Motor neuron (in vitro differentiated cells): ENCODE measurements at places on chromosomes 2 and 18. TPM values are rescaled to one million over a fixed set of nuclear protein-coding genes. Genes with fewer than 3 reads are reported as not detected.

DNA sequence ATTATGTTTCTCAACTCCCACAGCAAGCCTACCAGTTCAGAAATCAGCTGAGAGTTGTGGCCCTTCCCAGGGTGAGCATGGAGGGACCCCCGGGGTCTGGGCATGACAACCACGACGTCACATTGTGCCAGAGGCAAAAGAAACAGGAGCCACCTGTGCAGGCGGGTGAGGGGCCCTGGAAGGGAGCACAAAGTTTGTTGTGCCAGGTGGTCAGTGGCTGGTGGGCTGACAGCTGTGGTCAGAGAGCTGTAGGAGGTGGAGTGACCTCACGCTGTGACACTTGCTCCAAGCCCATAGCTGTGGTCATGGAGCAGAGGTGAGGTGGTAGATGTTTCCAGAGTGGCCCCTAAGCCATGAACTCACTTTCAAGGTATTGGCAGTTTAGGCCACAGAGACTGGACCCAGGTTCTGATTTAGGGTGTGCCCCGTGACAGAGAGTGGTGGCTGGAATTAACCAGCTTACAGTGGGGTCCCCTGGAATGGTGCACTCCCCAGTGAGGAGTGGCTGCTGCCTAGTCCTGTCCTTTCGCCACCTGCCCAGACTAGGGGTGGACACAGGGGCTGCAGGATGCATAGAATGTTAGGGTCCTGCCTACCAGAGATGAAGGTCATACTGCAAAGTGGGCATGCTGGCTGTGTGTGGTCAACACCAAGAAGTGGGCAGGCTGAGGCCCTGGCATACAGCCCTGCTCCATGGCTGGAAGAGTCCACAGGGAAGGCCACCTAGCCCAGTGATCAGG lies 136.4 kb downstream of the GLI2 start:
- no peak for ATAC-seq

DNA sequence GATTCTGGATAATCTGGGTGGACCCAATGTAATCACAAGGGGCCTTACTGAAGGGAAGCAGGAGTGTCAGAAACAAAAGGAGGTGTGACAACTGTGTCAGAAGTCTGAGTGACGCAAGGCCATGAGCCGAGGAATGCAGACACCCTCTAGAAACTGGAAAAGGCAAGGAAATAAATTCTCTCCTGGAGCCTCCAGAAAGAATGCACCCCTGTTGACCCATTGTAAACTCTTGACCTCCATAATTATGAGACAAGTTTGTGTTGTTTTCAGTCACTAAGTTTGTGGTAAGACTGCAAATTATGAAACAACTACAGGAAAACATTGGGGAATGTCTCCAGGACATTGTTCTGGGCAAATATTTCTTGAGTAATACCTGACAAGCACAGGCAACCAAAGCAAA lies 47.3 kb upstream of the B3GNT7 start:
- ATAC-seq = no peak

GRCh38 chr18:55588870-55589595 lies 1.0 kb upstream of the TCF4 start:
- ATAC-seq = no peak

DNA sequence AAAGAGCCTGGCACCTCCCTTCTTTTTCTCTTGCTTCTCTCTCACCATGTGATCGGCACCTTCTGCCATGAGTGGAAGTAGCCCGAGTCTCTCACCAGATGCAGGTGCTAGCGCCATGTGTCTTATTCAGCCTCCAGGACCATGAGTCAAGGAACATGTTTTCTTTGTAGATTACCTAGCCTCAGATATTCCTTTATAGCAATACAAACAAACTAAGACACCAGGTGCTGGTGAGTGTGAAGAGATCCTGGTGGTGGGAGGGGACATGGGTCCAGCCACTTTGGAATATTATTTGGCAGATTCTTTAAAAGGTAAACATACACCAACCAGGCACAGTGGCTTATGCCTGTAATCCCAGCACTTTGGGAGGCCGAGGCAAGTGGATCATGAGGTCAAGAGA lies 5.9 kb upstream of the USP40 start:
- no peak for ATAC-seq

DNA sequence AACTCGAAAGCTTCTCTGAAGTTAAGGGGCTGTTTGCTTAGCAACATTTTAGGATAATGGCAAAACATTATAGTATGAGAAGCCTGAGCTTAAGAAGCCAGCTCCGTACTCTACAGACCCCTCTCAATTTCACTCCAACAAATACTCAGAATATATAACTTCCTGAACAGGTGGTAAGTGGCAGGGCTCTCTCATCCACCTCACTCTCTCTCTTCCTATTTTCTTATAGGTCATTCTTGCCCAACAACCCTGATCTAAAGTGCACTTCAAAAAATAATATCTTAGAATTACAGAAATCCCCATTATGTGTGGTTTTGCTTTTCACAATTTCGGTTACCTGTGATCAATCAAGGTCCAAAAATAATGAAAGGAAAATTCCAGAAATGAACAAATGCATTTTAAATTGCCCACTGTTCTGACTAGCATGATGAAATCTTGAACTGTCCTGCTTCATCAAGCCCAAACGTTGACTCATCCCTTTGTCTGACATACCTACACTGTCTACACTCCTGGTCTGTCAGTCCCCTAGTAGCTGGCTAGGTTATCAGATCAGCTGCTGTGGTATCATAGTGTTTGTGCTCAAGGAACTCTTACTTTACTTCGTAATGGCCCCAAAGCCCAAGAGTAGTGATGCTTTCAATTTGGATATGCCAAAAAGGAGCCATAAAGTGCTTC lies 122.8 kb upstream of the COL5A2 start:
- no peak for ATAC-seq

DNA sequence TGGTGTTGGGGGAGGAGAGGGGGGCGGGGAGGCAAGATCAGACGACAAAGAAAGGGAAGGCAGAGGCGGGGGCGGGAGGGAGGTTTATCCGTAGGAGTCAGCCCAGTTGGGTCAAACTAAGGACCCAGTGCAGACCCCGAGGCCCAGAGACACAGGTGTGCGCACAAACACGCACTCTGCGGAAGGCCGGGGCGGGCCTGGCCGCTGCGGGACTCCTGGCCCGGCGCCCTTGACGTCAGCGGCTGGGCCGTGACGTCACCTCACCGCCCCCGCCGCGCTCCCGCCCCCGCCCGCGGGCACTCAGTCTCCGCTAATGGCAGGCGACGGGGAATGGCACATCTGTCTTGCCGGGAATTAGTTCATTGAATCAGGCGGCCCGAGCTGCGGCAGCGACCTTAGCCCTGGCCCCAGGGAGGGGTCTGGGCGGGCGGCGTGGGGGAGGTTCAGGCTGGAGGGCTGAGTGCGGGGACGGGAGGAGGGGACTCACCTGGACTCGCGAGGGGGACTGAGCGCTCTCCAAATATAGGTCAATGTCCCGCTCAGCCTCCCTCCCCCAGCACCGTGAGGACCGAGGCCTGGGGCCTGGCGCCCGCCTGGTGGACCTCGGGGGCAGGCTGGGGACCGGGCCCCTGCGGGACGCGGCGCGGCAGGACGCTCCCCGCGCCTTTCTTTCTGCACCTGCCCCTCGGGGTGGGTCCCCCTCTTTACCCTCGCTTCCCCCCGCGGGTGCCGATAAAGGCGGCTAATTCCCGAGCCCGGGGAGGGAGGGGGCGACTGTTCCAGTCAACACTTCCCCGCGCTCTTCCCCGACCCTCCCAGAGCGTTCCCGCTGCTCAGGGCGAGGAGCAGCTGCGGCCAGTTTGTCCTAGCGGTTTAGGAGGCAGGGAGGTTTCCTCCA lies 15.5 kb upstream of the ECEL1 start:
- peak; percentile 66 for ATAC-seq

DNA sequence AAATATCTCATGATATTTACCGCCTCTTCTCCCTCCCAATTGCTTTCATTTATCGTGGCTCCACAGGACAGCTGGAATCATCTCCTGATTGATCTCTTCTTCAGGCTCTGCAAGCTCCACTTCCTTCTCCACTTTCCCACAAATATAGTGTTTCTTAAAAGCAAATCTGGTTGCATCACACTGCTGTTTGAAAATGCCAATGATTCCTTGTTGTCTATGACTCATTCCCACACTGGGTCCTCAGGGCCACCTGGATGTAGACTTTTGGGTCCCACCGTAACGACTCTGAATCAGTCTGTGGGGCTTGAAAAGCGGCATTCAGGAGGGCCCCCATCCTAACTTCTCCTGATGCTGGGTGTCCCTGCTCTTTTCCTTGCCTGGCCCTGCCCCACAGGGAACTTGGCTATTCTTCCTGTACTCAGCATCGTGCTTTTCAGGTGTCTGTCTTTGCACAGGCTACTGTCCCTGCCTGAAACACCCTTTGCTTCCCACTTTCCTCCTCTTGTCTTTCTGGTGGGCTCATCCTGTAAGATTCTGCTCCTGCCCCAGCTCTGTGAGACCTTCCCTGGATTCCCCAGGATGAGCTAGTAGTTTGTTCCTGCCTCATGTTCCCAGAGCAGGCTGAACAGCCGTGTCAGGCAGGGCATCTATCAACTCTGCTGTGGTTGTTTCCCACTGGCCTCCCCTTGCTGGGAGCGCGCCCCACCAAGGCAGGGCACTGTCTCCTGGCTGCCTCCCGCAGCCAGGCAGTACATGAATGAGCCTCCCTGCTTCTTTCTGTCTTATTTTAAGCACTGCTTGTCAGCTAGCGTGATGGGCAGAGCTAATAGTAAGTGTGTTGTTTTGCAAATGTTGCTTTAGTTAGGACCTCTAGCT lies 111.9 kb downstream of the KCTD1 start:
- peak; percentile 72 for ATAC-seq

GRCh38 chr2:27441226-27441926 lies 805 bp upstream of the KRTCAP3 start:
- no peak for ATAC-seq

DNA sequence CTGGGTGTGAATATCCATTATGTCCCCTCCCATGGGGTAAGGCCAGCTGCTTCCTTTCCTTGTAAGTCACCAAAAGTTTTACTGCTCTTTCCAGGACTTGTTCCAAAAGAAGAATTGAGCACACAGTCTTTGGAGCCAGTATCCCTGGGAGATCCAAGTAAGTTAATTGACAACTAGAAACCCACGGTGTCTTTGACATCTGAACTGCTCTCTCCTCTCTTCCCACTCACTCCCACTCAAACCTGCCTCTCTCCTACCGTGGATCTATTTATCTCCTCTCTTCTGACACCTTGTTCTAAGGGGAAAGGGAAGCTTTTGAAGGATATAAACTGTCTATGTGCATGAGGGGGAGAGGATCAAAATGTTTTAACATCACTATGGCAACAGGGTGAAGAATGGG lies 86.7 kb downstream of the VIT start:
- ATAC-seq = no peak

DNA sequence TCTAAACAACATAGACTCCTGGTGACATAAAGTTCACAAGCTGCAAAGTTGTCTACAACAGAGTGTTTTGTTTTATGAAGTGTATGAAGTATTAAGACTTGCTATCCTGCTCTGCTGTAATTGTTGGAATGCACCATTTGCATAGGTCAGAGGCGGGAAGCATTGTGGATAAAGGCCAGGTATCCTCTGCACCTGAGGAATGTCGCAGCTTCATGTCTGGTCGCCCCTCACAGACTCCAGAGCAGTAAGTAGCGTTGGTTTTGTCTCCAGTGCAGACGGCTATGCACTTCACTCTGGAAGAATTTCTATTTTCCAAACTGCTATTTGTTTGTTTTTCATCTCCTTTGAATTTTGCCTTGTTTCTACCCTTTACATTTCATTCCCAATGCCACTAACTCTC lies 63.1 kb downstream of the UNC80 start:
- no peak for ATAC-seq

DNA sequence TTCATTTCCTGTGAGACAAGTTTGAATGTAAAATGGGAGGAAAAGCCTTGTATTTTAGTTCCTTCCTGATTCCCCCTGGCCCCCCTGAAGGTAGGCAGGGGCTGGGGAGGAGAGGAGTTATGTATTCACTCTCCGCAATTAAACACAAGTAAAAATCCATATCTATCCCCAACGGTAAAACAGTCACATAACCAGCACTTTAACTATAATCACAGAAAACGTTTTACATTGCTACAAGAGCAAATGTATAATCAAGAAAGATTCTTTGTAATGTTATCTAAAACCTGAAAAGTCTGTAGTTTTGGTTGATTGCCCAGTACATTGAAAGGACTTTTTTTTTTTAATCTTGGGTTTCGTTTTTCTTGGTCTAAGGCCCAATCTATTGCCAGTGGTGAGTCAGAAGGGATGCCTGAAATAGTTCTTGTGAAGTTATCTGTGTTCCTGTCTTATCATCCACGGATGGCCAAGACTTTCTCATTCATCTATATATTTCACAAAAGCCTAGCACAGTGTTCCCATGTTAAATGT lies 34.5 kb upstream of the CCNYL1 start:
- no peak for ATAC-seq

DNA sequence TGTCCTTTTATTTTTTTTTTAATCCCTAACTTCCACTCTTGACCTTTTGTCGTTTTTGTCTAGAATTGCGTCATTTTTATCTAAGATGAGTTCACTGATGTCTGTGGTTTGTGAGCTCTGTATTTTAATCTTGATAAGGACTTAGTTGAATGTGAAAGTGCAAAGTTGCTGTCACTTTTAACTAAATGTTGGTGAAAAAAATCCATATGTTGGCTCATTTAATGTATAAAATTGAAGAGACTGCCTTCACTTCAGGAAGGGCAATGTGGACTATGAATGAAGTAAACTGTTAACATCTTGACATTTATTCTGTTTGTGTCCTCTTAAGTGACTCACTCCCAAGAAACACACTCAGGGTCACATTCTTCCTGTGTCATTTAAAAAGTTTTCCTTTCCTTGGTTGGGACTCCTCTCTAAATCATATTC lies 256.6 kb upstream of the RASGRP3 start:
- ATAC-seq = no peak

DNA sequence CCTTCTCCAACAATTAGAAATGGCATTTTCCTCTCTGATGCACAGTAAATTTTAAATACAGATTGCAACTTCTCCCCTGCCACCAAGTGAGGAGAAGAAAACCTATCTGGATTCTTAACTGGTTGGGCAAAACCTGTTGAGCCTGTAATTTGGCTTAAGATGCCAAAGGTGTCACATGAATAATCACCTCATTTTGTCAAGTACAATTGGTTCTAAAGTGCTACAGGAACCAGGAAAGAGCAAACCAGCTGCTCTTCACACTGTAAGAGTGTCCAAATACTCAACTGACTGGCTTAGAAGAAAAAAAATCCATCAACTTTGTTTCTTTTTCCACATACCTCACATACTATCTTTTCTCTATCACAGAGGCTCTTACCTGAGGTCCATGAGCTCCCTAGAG lies 35.4 kb downstream of the NPC1 start:
- ATAC-seq = no peak

GRCh38 chr2:223949241-223949840 lies 4.2 kb upstream of the WDFY1 start:
- ATAC-seq = no peak

- no peak for ATAC-seq
Measured at GRCh38 chr2:233264667-233265066, 13.2 kb downstream of the ATG16L1 start.

- ATAC-seq = no peak
Measured at GRCh38 chr2:232697807-232698110, 628 bp downstream of the GIGYF2 start.

GRCh38 chr2:233082222-233082930 lies 22.2 kb downstream of the INPP5D start:
- no peak for ATAC-seq

KLF7 gene
- 50.0 and 56.7 TPM in 2 replicates for total RNA-seq

UGT1A5 gene
- total RNA-seq = not detected in 2 replicates

HPCAL1 gene
- 34.6 and 43.2 TPM in 2 replicates for total RNA-seq

NR4A2 gene
- total RNA-seq = 0.09 and 0.36 TPM in 2 replicates

SPATA3 gene
- 0.44 and 0.71 TPM in 2 replicates for total RNA-seq

IL36RN gene
- 0.45 TPM in 1 of 2 replicates, not detected in the other for total RNA-seq

AQP12A gene
- not detected in 2 replicates for total RNA-seq

TUBA4A gene
- 1.4 and 3.3 TPM in 2 replicates for total RNA-seq
